ENCODE measurements at places on chromosomes 2 and 18.

DNA sequence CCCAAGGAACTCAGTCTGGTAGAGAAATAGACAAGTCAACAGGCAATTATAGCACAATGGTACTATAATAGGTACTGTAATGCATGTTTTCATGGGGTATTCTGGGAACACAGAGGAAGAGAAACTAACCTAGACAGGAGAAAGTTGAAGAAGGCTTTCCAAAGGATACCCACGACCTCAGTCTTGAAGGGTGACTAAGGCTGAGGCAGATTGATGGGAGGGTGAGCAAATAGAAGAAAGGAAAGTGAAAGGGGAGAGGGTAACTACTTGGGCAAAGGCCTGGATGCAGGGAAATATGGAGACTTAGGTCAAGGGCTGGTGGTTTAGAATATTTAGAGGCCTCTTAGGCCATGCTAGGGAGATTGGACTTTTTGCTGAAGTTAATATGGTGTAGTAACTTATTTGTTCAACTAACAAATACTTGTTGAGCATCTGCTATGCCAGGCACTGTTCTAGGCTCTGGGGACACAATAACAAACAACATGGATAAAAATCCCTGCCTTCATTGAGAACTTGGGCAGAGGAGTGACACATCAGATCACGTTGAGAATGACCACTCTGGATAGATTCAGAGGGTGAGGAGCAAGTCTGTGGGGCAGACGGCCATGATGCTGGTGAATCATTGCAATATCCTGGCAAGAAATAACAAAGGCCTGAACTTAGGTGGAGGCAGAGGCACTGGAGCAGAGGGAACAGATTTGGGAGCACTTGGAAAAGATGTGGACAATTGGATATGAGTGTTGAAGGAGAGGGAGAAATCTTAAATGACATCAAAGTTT lies 56.4 kb downstream of the PLB1 start:
- no peak for DNase-seq

GRCh38 chr2:241728000-241728399 lies 6.4 kb upstream of the D2HGDH start:
- no peak for DNase-seq

GRCh38 chr2:151437630-151438029 lies 27.9 kb downstream of the RIF1 start:
- DNase-seq, result peak; percentile 58

DNA sequence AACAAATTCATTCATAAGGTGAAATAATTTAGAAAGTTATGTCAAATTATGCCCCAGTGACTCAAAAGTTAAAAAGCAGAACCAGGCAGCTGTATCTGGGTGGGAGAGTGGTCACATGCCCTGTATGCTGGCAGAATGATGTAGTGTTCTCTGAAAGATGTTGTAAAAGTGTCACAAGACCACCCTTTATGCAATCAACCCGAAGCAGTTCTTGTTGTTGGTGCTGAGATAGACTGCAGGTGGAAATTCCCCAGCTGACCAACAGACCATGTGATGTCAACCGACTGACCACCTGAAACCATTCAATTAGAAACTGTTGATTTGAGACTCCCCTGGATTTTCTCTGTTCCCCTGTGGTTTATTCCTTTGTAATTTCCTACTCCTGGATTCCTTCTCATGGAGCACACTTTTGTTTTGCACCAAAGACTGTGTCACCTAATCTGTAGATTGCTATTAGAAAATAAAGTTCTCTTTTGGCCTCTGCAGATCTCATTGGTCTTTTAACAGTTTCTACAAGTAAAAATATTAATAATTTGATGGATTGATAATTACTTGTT lies 1341.3 kb upstream of the LRRTM1 start:
- peak; percentile 55 for DNase-seq

DNA sequence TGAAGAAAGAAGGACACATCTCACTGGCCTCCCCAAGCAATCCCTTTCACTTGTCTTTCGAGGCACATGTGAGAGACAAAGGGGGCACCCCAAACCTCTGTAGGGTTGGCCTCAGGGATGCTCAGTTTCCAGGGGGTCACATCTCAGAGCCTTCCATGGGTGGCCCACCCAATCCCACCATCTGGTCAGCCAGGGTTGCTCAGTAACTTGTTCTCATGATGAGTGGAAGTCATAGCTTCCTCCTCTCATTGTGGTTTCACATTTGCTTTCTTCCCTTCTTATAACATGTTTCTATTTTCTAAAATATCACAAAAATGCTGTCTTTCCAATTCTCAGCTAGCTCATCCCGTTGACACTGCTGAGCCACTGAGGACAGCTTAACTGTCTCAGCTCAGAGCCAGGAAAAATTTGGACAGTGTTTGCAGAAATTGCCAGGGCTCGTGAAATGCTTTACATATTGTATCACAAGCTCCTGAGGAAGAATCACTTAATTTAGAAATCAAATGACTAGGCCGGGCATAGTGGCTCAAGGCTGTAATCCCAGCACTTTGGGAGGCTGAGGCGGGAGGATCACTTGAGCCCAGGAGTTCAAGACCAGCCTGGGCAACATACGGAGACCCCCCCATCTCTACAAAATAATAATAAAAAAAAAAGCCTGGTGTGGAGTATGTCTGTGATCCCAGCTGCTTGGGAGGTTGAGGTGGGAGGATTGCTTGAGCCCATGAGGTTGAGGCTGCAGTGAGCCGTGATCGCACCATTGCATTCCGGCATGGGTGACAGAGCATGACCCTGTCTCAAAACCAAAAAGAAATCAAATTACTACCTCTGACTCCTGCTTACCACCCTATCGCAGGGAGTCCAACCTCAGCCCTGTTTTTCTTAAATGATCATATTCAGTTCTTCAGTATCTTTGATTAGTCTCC lies 129.3 kb downstream of the PRKCE start:
- DNase-seq, result no peak

DNA sequence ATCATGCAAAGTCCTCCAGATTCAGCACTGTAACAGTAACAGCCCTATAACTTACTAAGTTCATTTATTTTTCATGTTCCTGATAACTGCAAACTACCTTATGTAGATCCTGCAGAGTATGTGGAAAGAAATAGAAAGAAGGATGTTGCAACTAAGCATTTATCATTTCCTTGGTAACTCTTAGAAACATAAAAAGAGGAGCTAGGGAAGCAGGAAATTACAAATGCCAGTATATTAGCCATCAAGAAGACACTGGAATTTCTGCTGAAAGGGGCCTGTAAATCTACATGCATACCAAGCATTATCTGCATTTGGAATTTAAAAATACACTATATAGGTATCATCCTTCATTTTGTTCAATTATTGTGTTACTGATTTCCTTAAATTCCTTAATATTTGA lies 66.8 kb downstream of the PDE11A start:
- no peak for DNase-seq

DNA sequence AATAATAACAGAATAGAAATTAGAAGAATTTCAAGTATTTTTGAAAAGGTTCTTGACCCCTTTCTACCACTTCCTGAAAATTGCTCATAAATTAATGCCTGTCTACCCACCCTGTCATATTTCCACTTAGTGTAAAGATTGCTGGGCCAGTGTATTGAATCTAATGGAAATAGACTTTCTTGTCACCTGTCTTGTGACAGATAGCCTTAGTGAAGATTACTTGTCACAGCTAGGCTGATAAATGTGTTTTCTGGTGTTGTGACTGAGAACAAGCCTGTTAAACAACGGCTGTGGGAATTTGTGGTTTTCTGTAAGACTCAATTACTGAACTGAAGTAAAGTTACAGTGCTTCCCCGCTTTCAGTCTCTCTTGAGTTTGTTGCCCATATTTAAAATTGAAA lies 37.0 kb downstream of the PIK3C3 start:
- peak; percentile 67 for DNase-seq

GRCh38 chr2:42908518-42909200 lies 116.3 kb upstream of the HAAO start:
- DNase-seq, result no peak

DNA sequence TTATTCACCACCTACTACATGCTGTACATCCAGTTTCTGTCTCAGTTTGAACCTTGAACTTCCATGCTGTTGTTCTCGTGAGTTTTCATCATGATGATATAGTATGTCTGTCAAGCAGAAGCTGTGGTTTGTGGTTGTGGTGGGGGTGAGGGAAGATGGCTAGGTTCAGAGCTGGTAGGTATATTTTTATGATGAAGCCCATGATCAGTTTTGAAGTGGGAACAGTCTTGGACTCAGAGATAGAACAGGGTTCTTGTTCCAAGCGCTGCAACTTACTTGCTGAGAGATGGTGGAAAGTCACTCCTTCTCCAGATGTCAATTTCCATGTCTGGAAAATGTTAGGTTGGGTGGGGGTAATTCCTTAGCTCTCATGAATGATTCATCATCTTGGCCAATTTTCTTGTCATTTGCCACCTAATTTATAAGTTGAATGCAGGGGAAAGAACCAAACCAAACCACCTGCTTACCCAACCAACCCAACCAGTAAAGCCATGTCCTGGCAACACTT lies 21.6 kb downstream of the PMAIP1 start:
- peak; percentile 89 for DNase-seq

- DNase-seq, result no peak
Observed at GRCh38 chr2:112162341-112162740, 24.2 kb downstream of the FBLN7 start.

- no peak for DNase-seq
Observed at GRCh38 chr2:19360966-19361321, 2.5 kb upstream of the OSR1 start.

DNA sequence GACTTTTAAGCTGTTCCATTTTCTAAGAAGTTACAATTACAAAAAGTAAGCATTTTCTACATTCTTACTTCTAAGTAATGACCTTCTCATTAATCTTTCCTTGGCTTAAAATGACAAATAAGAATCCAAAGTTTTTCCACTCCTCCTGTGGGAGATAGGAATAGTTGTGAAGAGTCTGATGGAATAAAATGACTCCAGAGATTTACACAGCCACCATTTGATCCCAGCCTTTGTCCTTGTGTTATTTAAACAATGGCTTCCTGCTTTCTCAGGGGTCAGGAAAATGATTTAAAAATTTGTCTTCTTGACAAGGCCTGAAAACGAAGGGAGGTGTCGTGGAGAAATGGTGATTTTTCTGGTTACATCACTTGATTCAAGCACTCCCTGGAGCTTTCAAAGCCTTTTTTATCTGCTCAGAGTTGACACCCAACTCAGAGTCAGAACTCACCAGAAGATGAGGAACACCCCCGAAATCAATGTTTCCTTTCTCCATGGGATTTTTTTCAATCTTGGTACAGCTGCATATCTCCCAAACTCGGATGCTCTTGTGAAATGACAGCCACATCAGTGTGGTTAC lies 106.5 kb downstream of the GALNT3 start:
- no peak for DNase-seq

All from OCI-M1 (cell line).